ENCODE measurements at places on chromosomes 3 and 15.

DNA sequence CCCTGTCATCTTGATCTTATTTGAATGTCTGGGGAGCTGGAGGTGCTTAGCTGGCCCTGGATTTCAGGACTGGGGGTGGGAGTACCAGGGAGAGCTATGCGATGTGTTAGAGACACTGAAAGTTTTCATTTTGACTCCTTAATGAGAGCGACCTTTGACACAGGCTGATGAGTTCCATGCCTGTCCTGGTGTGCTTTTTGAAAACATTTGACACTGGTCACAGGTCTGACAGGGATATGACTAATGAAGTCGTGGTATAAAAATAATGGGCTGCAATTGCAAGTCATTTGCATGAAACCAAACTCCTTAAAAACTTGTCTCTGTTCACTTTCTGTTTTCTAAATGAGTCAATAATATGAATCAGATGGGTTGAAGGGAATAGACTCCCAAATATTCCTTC is 81.9 kb downstream of the MECOM start:
- no peak for DNase-seq

GRCh38 chr3:13261104-13261830 is 158.9 kb downstream of the NUP210 start:
- no peak for DNase-seq

DNA sequence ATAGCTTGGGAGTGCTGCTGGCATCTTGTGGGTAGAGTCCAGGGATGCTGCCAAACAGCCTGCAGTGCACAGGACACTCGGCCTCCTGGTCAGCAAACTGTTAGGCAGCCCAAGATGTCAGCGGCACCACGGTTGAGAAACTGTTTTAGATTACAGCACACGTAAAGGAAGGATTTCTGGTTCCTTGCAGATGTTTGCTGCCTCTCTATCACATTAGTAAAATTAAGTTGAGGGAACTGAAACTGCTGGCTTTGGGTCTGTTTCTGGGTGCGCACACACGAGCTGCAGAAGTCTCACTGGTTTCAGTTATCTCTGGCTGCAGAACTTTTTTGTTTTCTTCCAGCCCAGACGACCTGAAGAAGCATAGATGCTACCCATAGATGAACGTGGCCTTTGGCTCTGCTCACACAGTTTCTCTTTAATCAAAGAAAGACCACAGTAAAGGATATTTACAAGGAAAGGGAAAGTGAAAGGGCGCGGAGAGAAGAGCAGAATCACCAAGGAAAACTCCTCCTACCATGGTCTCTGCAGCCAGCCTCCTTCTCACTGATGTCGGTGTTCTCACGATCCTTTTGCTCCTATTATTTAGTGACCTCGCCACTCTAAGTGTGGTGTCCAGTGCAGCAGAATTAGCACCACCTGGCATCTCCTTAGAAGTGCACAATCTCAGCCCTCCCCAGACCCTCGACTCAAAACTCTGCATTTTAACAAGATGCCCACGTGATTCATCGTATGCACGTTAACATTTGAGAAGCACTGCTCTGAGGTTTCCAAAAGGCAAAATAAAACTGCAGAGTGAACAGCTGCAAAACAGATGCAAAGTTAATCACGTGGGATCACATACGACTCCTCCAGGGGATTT is 50.6 kb upstream of the AKAP13 start:
- no peak for DNase-seq

DNA sequence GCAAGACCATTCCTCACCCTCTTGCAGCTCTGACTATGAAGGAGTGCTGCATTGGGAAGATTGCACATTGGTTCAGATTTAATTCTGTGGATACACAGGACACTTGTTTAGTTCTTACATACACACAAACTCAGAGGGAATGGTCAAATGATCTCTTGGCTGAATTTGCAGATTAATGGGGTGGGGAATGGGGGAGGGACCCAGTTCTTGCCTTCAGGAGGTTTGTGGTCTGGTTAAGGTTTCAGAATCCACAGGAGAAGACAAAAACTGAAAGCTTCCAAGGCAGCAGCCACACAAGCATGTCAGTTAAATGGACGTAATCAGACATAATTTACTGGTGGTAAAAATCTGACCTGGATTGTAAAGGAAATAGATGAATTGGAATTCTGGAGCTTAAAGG is 257.1 kb upstream of the ROPN1 start:
- DNase-seq = no peak

- no peak for DNase-seq
Observed at GRCh38 chr3:28328188-28329151, 20.1 kb upstream of the ZCWPW2 start.

- DNase-seq = no peak
Observed at GRCh38 chr3:94082391-94082937, 19.6 kb downstream of the NSUN3 start.

- DNase-seq = no peak
Observed at GRCh38 chr3:138642226-138642926, 33.8 kb downstream of the FAIM start.

DNA sequence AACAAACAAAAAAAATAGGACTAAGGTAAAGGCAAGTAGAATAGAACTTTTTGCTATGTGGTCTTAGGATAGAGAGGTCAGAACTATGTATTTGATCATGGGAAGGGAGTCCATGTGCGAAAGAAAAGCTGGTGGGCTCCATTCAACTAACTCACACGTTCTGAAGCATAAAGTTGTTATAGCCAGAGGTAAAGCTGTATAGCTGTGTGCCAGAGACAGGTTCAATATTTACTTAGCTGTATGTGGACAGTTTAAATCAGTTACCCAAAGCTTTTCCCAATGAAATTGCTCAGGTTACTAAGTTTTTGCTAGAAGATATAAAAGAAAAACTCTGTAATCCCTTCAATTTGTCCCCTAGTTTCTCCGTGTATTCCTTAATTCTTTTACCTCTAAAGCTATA is 37.8 kb downstream of the ADGRG7 start:
- DNase-seq = no peak

- no peak for DNase-seq
Observed at GRCh38 chr3:167372138-167372537, 8.0 kb downstream of the ZBBX start.

DNA sequence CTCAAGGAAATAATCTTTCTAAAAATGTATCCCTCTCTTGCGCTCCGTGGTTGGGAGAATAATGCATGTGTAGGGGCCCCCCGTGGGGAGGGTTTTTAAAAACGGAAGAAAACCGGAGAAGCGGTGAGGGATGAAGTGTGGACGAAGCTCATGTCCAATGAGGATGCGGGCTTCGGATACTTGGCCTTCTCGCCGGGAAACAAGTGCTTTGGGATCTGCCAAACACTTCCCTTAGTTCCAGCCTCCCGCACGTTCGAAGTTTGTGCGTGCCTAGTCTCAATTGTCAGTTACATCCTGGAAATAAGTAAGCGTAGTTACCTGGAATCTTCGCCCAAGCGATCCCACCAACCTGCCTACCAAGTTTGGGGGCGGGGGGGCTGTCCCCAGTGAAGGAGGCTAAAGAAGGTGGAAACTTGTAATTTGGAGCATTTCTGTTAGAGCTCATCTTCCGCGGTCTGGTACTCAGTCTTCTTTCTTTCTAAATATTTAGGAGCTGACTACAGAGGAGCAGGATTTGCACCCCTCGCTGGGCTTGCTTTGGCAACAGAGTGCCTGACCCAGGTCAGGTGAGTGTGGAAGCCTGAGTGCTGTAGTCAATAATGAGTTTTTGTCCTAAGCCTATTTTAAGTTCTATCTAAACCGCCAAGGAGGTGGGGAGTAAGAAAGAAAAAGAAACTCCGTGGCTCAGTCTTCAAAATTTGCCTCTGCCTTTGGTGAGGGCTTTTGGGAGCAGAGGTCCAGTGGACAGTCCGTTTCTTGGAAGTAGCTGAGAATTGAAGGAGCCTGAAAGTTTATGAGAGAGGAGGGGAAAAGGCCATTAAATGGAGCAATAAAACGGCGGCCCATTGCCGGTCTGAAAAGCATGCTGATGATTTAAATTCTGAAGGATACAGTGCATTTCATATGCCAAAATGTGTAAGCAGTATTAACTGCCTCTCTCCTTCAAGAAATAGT is 1.1 kb downstream of the ITPR1 start:
- DNase-seq = no peak

GRCh38 chr3:178602856-178603255 is 66.6 kb downstream of the KCNMB2 start:
- no peak for DNase-seq

- DNase-seq = peak; percentile 16
Observed at GRCh38 chr15:36501063-36501678, 78.3 kb upstream of the CDIN1 start.

- no peak for DNase-seq
Observed at GRCh38 chr3:155805204-155805801, 775 bp downstream of the C3orf33 start.

DNA sequence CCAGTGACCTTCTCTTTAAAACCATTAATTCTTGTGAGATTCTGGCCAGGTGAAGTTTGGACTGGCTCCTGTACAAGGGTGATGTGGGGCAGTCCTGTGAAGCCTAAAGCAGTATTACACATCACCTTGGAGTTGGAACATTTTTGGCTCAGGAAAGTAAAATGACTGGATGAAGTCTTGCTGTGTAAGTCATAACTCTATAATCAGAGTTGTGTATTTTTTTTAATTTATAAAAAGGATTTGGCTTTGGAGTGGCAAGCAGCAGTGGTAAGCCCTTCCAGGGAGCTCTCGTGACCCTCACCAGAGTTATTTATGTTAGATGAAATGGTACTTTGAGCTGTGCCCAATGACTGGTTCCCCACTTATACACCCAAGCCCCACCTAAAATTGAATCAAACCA is 331.2 kb upstream of the DCBLD2 start:
- no peak for DNase-seq

DNA sequence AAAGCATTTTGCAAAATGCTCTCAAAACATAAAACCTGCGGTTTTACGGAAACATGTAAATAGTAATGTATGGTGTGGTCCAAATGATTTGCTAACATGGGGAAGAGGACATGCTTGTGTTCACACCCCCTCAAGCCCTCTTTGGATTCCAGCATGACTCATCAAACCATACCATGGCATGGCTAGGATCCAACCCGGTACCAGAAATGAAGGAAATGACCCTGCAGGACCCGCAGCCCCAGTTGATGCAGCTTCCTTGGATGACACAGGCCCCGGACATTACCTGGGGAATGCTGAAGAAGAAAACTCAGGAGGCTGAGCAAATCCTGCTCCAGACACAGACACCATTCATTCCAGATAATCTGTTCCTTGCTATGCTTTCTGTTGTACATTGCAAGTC is 222.9 kb downstream of the DTWD1 start:
- DNase-seq = no peak

DNA sequence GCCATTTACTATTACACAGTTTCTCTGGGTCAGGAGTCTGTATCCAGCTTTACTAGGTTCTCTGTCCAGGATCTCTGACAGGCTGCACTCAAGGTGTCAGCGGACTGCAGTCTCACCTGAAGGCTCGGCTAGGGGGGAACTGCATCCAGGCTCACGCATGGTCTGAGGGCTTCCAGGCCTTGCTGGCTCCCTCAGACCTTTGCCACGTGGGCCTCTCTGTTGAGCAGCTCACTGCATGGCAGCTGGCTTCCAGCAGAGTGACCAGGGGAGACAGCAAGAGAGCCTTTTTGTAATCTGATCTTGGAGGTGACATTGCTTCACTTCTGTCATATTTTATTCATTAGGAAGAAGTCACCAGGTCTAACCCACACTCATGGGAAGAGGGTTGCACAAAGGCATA is 152.3 kb downstream of the CACNA2D3 start:
- no peak for DNase-seq

DNA sequence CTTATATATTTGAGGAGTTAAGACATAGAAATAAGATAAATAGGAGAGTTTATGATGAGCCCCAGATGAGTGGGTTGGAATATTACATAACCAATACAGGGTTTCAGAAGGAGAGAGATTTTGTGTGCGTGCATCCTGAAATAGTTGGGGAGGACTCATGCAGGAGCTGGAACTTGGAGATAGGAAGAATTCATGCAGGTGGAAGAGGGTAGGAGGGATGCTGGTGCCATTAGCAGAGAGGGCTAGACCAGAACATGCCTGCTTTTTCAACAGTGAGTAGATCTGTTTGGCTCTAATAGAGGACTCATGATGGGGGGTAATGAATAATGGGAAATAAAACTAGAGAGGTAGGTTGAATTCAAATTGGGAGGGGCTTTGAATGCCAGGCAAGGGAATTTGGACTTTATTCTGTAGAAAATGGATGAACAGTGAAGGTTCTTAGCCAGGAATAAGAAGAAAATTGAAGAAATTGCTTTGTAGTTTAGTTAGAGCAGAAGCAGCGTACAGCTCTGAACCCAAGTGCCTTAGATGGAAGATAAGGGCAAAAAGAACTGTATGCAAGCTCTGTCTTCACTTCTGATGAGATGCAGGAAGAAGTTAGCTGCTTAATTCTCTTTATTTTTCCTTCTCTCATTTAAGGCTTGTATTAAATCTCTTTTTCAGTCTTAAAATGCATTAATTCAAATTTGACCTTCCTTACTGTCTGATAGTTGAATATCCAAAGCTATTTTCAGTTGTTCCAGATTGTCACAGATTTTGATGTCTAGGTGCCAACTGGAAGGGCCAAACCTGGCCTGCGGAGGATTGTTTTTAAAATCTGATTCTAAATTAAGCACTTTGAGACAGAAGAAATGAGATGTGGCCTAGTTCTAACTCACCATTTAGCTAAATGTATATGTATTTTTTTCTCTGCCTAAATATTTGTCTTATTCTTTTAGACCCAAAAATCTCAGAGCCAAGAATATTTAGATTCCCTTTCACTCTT is 86.3 kb downstream of the PPM1L start:
- DNase-seq = no peak

GRCh38 chr3:5277612-5278236 is 90.2 kb downstream of the EDEM1 start:
- DNase-seq = no peak

DNA sequence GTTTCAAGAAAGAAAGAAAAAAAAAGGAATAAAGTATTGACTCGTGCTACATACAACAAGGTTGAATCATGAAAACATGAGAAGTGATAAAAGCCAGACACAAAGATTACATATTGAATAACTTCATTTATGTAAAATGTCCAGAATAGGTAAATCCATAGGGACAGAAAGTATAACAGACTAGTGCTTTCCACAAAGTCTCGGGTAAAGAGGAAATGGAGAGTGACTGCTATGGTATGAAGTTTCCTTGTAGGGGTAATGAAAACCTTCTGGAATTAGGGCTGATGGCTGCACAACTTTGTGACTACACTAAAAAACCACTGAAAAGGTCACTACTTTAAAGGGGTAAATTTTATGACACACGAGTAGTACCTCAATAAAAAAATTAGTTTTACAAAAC is 13.0 kb downstream of the LRRFIP2 start:
- DNase-seq = no peak

All from anterior cingulate cortex (tissue), 58 donors.